ENCODE measurements at places on chromosomes 12 and 14.

DNA sequence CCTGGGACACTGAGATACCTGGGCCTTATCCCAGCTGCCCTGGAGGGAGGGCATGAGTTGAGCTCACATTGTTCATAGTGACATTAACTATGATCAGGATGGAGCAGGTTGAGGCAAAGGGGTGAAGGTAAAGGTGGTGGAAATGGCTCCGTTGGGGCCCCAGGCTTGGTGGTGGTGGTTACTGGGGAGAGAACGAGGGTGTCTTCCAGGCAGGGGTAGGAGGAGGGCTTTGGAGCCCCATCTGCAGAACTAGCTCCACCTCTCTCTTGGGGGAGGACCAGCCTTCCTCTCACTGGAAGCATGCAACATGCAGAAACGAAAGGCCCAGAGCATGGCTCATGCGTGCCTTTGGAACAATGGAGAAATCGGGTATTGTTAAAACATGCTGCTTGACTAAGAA is 217.0 kb downstream of the SLC41A2 start:
- DNase-seq: no peak

- DNase-seq: no peak
Measured at GRCh38 chr12:71704920-71705319, 19.0 kb downstream of the TMEM19 start.

DNA sequence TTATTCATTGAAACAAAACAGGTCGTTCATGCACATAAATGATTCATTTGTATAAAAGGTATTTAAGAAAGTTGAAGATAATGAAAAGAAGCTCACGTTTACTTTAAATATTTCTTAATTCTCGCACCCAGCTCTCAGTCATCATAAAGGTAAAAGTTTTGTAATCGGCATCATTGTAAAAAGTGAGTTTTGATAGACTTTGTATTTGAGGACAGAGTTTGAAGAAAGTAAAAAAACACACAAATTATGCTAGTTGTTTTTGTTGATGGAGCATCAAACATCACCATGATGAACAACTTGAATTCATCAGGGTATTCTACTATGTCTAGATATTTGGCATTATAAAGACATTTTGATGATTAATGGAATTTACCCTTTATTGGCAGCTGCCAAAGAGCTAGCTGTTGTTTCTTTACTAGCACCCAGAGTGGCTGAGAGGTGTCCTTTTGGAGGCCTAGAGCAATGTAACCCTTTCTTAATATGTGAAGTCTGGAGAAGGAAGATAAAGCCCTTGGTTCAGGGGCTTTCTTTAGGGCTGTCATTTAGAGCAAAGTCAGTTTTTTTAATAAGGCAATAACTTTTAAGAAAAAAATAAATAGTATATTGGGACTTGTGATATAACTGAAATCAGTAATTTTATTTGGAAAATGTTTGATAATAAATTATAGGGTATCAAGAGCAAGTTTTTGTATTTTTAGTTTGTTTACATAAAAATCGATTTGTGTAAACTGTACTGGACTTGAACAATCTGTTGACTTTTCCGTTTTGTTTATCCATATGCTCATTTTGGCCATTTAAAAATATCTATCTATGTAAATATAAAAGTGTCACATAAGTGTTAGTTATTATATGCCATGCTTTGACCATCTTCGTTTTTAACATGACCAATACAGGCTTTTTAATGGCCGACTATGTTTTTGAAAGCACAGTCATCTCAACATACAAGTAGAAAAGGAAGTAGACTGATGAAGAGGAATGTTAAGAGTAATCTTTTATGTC is 7.4 kb downstream of the GLRX5 start:
- DNase-seq: no peak

- DNase-seq: no peak
Measured at GRCh38 chr12:5946388-5946787, 1.3 kb upstream of the ANO2 start.

DNA sequence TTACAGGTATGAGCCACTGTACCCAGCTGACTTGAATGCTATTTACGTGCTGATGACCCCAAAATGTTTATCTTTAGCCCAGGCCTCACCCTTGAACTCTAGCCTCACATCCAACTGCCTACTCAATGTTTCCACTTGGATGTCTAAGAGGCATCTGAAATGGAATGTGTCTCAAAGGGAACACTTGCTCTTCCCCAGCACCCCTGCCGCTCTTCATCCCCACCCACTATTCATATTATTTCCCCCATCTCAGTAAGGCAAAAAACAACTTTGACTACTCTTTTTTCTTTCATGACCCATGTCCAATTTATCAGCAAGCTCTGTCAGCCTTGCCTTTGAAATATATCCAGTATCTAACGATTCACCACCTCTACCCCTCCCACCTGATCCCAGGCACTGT is 204.6 kb downstream of the PAWR start:
- DNase-seq: no peak

DNA sequence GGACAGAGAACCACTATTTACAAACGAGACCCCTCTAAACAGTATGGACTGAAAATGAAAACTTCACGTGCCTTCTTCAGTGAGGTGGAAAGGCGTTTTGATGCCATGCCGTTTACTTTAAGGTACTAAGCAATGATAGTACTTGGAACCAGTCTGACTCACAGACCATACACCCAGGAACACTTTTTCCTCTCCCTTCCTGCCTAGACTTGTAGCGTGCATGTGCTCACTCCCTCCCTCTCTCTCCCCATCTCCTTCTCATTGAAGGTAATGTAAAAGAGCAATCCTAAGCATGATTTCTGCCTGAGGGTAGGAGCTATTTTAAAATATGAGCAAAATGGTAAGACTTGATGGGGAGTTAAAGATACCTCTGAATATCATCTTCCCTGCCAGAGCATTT is 5.9 kb upstream of the RPL41 start:
- DNase-seq: no peak

- DNase-seq: no peak
Measured at GRCh38 chr12:22709292-22709691, 84.3 kb downstream of the ETNK1 start.

DNA sequence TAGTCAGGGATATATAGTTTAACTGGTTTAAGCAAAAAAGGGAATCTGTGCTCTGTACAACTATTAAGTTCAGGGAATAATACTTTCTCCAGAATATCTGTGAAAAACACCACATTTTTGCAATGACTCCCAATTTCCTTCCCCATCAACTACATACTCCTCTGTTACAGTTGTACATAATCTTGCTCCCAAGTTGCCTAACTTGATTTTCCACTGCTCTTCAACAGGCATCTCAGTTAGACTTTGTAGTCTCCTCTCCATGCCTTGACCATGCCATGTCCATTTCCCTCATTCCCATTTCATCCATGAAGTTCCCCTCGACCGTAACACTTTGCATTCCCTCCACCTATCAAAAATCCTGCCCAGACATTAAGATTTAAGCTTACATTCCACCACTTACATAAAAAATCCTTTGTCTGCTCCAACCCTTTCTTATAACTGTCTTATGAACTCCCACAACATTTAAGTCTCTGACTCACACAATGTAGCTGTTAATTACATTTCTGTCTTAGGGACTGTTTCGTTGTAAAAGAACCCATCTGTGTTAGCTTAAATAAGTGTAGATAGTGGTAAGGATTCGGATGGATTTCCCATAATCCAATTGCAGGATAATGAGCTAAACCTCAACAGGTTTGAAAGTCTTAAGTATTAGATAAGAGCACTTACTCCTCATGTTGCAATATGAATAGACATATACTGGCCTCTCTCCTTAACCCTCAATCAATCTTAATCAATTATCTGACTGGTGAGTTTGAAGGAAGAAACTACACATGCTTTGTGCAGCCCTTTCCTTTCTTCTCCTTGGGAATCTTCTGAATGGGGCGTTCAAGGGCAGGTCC is 156.5 kb downstream of the PAWR start:
- no peak for DNase-seq

- no peak for DNase-seq
Measured at GRCh38 chr14:54453252-54453651, 12.1 kb upstream of the CNIH1 start.

DNA sequence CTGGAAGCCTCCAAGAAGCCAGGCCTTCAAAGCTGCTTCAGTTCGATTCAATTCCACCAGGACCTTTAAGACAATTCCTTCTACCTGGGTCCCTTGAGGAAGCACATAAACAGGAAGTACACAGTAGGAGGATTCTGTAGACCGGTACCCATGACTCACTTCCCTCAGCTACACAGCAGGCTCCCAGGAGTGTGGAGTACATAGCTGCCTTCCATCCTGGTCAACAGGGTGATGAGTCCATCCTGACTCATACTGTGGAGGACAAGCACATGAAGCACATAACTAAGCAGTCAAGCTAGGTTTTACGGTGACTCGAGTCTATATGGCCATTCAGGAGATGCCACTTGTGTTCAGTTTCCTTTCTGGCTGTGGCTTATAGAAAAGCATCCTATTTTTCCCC is 197.6 kb upstream of the RBM19 start:
- DNase-seq: no peak

GRCh38 chr14:46368275-46368674 is 283.3 kb downstream of the RPL10L start:
- no peak for DNase-seq

DNA sequence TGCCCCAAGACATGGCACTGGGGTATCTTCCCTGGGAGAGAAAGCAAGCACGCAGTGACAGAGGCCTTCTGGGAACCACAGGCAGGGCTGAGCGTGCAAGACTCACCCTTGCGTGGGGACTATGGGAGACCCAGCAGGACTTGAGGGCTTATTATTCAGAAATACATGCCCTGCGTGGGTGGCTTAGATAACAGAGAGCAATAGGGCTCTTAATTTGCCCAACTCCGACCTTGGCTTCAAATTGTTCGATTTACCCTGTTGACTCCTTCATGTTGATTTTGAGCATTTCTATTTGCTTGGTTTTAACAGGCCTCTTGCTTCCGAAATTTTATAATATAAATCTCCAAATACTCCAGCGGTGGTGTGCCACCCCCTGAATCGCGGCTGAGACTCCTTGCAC is 5.1 kb upstream of the SERPINA1 start:
- no peak for DNase-seq

DNA sequence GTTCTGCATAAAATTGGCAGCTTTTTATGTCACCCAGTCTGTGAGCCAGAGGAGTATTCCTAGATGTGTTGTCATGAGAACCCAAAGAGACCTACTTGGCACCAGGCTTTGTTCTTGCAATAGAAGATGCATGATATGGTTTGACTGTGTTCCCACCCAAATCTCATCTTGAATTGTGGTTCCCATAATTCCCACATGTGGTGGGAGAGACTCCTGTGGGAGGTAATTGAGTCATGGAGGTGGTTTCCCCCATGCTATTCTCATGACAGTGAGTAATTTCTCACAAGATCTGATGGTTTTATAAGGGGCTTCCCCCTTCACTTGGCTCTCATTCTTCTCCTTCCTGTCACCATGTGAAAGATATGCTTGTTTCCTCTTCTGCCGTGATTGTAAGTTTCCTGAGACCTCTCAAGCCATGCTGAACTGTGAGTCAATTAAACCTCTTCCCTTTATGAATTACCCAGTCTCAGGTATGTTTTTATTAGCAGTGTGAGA is 572.0 kb upstream of the ATP2B1 start:
- DNase-seq: no peak

DNA sequence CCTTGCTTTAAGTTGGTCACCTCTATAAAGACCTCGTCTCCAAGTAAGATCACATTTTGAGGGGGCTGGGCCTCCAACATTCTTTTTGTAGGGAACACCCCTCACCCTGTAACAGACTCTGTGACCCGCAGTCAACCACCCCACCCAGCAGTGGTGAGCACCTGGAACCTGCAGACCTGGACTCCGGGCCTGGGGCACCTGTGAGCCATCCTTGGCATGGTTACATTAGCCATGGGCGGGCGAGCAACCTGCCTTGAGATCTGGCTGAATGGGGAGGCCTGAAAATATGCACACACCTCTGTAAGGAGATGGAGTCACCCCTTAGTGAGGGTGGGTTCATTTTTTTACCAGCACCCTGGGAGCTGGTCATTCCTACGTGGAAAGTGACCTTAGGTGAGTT is 95.3 kb downstream of the RIMBP2 start:
- no peak for DNase-seq

DNA sequence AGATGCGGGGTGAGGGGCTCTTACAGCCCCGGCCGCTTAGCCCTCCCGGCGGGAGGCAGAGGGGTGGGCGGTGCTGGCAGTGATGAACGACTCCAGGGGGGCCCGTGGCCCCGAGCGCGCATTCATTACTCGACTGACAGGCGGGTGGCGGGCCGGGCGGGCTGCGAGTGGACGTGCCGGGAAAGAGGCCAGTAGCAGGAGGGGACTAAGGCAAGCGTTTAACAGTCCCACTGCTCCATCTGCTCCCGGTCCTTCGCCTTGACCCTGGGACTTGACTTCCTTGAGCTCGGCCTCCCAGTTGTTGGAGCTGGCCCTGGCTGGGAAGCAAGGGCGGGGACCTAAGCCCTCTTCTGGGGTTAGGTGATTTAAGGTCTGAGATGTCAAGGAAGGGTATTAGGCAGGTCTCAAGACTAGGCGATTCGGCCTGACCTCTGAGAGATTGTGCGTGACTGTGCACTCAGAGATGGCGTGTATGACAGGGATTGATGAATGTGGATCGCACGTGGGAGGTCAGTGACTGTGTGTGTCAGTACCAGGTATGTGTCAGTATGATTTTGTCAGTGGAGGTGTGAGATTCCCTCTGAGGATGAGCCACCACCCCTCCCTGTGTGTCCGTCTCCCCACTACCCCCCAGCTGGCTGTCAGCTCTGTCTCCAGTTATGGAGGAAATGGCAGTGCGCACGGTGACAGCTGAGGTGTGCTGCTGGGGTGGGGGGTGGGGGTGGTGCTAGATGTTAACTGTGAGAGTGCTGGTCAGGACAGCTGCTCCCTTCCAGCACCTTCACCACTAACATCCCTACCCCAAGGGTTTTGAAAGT is 3.6 kb upstream of the DNAJC22 start:
- DNase-seq: no peak

- DNase-seq: no peak
Measured at GRCh38 chr14:44309331-44309730, 197.8 kb downstream of the FSCB start.
